Activated naive CD4-positive, alpha-beta T cell treated with anti-CD3 and anti-CD28 coated beads, Interleukin-2, amount 50 U/mL, for 72 hours (primary cell): ENCODE measurements at places on chromosomes 12 and 14.

- DNase-seq = no peak
Measured at GRCh38 chr14:77051116-77051515, 22.6 kb upstream of the IRF2BPL start.

GRCh38 chr14:95485222-95485819 is 31.1 kb downstream of the SYNE3 start:
- no peak for DNase-seq

DNA sequence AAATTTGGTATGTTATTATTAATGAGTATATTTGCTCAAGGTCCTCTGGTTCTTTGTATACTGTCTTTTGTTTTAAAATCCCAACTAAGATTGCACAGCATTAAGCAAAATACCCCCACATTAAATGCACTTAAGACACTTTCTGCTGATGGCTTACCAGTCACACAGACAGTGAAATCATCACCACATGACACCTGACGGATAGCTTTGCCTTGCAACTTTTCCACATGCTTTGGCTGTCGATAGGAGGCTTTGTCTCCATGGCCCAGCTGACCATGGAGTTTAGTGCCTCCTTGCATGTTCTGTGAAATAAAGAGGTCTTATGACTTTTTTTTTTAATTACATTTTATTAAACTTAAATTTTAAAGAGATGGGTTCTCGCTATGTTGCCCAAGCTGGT is 19.7 kb downstream of the NEK9 start:
- no peak for DNase-seq

DNA sequence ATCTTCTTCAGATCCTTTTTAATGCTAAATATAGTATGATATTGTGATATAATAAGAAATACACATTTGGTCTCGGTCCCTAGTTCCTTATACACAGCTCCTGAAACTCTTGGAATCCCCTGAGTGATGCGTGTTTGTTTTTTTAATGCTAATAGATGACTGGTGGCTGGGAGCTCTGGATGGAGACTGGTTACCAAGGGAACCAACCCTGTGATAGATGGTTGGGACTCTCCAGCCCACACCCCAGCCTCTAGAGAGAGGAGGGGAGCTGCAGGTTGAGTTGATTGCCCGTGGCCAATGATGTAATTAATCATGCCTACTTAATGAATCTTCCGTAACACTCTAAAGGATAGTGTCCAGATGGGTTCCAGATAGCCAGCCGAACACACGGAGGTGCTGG is 140.6 kb downstream of the FBXL14 start:
- no peak for DNase-seq

DNA sequence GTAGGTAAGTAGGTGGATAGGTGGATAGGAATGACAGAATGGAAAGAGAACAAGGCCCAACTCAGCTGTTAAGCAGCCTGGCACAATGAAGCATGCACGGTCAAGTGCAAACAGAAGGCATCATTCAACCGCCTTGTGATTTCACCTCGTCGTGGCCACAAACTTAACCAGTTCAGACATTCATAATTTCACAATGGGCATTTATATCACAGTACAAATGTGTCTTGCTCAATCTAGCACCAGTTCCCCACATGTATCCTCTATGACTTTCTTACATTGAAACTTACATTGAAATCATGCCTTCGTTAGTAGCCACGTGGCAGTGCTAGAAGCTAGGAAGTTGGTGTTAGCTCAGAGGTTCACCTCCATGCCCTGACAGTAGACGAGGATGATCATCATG is 207.5 kb downstream of the ETV6 start:
- DNase-seq = no peak

GRCh38 chr12:120164293-120164692 is 30.2 kb downstream of the GCN1 start:
- DNase-seq = no peak

GRCh38 chr14:54848910-54849309 is 53.7 kb downstream of the GCH1 start:
- DNase-seq = no peak

GRCh38 chr14:62736048-62737043 is 308.9 kb downstream of the KCNH5 start:
- no peak for DNase-seq

GRCh38 chr14:94142247-94142646 is 12.8 kb upstream of the IFI27L2 start:
- DNase-seq = no peak

DNA sequence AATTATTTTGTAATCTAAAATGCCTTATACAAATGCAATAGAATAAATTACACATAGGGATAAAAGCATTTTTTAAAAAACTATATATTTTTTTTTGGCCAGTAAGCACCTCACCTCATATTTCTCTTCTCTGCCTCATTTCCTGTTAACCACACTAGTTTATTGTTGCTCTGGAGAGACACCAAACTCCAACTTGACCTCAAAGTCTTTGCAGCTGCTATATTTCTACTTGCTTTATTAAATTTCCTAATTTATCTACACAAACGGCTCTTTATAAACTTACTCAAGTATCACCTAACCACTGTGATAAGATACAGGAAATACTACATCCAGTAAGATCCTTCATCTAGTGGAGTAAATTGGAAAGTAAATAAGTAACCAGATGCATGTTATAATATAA is 622.3 kb downstream of the C12orf50 start:
- DNase-seq = no peak

DNA sequence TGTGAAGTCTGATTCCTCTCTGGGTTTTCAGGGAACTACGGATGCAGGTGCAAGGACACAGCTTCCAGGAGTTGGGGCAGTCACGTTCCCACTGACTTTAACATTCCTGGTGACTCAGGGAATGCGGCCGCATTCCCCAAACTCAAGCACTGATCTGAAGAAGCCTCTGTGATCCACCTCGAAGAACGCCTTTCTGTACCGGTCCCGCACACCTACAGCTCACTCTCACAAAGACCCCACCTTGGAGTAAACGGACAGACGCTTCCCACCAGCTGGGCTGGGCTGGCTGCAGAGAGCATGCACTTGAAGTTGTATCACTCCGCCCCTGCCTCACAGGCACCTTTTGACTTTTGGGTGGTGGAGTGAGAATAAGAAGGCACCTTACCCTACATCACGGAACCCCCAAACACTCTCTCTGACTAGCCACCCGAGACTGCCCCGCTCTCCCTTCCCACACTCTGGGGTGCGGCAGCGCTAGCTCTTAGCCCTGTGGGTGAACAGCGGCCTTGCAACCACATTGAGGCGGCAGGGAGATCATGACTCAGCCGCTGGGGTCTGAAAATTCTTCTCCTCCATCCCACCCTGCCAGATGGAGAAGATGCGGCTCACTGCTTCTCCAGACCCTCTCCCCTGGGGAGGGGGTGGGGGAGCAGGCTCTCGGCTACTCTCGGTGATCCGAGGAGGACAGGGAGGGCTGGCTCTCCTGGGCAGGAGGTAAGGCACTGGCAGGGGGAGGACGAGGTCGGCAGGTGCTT is 23.7 kb upstream of the HDAC7 start:
- DNase-seq = no peak

DNA sequence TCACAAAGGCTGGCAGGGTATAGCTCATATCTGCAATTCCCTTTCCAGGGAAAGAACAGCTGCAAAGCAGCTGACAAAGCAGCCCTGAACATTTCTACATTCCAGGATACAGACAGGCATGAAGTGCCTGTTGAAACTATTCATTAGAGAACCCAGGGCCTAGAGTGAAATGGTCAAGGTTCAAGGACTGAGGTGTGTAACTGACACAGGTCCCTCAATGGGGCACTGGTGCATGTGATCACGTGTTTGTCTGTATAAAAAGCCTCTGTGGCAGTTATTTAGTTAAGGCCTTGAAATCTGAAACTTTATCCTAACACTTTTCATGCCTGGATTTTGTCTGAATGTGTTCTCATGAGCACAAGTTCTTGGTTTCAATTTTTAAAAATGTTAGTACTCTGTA is 47.1 kb downstream of the GIT2 start:
- no peak for DNase-seq

DNA sequence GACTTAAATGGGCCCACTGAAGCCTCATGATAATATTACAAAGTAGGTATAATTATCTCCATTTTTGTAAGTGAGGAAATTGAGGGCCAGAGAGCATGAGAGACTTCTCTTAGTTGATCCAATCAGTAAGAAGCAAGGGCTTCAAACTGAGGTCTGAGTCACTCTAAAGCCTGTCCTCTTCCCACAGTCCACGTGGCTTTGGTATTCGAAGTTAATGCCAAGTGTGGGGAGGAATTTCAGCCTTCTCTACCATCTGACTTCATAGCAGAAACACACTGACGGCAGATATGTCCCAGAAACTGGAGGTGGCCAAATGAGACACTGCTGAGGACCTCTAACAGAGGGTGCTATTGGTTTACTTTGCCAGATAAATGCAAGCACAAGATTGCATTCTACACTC is 114.4 kb upstream of the OVCH1 start:
- DNase-seq = no peak

- DNase-seq = no peak
Measured at GRCh38 chr12:69686731-69687130, 12.4 kb downstream of the BEST3 start.

GRCh38 chr14:30519961-30520360 is 39.0 kb upstream of the G2E3 start:
- no peak for DNase-seq

- no peak for DNase-seq
Measured at GRCh38 chr14:81200054-81200453, 20.7 kb downstream of the GTF2A1 start.

DNA sequence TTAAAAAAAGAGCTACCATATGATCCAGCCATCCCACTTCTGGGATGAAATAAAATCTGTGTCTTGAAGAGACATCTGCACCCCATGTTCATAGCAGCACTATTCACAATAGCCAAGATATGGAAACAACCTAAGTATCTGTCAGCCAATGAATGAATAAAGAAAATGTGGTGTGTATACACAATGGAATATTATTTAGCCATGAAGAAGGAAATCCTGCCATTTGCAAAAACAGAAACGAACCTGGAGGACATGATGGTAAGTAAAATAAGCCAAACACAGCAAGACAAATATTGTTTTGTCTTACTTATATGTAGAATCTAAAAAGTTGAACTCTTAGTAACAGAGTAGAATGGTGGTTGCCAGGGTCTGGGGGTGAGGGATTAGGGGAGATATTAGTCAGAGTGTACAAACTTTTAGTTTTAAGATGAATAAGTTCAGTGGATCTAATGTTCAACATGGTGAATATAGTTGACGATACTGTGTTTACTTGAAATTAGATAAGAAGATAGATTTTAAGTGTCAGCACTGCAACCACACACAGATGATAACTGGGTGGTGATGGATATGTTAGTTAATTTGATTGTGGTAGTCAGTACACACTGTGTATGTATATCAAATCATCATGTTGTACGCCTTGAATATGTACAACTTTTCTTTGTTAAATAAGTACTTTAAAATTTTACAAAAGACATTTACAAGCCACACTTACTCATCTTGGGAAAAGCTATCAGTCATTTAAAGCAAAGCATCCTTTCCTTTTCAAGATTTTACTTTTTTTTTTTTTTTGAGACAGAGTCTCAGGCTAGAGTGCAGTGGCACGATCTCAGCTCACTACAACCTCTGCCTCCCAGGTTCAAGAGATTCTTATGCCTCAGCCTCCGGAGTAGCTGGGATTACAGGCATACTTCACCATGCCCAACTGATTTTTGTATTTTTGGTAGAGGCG is 89.9 kb downstream of the BICD1 start:
- no peak for DNase-seq

GRCh38 chr14:74302152-74302628 is 544 bp downstream of the ABCD4 start:
- DNase-seq = peak; percentile 15

DNA sequence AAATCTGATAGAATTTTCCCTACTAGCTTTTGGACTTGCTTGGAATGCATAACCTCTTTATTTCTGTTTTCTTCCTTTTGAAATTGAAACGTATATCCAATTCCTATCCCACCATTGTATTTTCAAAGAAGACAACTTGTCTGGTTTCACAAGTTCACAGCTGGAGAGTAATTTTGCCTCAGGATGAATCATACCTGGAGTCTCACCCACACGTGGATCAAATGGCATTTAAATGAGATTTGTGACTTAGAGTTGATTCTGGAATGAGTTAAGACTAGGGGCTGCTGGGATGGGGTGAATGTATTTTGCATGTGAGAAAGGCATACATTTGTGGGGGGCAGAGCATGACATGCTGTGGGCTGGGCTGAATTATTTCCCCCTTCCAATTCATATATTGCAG is 516.5 kb upstream of the MGAT4C start:
- DNase-seq = no peak

DNA sequence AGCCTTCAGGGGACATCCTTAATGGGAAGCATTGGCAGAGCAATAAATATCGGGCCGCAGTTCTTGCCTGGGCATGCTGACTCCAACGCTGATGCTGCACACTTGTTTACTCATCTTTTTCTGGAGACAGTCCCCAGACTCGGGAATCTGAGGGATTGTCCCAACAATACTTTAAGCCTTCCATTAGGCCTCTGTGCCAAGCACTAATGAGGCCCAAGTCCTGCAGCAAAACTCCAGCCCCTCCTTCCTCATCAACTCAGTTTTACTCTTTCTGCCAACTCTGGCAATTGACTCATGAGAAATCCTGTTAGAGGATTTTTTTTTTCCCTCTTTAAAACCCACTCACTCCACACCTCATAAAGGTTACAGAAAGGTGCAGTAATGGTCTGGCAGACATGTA is 233.4 kb upstream of the PELI2 start:
- DNase-seq = no peak

GRCh38 chr14:75876530-75876929 is 105.3 kb downstream of the TGFB3 start:
- no peak for DNase-seq

- DNase-seq = no peak
Measured at GRCh38 chr14:63578300-63578699, 35.1 kb upstream of the PPP2R5E start.

DNA sequence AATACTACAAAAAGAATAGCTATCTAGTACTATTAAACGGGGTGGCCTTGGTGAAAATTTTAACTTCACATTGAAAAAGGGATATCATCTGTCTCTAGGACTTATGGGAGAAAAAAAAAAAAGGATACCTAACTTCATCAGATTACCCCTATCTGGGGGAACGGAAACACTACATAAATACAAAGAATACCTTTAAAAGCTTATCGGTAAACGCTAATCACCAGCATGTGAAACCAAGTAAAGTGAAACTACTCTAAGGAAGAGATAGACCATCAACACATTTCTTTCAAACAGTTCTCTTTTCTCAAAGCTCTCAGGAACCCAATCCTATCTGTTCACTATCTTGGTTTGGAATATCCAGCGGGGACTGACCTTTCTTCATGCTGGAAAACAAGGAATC is 3.5 kb downstream of the KICS2 start:
- no peak for DNase-seq

- DNase-seq = no peak
Measured at GRCh38 chr14:103833711-103834110, 13.7 kb downstream of the PPP1R13B start.

- DNase-seq = no peak
Measured at GRCh38 chr14:21933681-21934080, 260.1 kb upstream of the OR4E1 start.

DNA sequence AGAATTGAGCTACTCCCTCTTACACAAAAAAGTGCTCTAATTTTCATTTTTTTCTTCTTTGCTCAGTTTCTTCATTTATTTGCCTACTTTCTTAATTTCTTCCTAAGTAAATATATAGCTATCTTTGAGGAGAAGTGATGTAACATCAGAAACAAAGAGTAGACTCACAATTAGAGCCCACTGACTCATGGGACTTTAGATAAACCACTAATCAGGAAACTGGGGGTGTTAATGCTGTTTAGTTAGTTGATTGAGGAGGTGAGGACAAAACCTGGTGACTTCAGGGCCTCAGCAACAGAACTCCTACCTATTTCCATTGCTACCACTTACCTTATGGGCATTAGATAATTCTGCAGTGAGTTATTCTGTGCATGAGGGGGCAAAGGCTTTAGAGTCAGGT is 151.7 kb downstream of the MON2 start:
- DNase-seq = no peak
